Left lobe of liver (tissue), 2 donors: ENCODE measurements at places on chromosomes 2 and 18. TPM values are rescaled to one million over a fixed set of nuclear protein-coding genes. Genes with fewer than 3 reads are reported as not detected.

GRCh38 chr2:28457237-28457636, 38.6 kb upstream of the PLB1 start:
- DNase-seq: no peak

DNA sequence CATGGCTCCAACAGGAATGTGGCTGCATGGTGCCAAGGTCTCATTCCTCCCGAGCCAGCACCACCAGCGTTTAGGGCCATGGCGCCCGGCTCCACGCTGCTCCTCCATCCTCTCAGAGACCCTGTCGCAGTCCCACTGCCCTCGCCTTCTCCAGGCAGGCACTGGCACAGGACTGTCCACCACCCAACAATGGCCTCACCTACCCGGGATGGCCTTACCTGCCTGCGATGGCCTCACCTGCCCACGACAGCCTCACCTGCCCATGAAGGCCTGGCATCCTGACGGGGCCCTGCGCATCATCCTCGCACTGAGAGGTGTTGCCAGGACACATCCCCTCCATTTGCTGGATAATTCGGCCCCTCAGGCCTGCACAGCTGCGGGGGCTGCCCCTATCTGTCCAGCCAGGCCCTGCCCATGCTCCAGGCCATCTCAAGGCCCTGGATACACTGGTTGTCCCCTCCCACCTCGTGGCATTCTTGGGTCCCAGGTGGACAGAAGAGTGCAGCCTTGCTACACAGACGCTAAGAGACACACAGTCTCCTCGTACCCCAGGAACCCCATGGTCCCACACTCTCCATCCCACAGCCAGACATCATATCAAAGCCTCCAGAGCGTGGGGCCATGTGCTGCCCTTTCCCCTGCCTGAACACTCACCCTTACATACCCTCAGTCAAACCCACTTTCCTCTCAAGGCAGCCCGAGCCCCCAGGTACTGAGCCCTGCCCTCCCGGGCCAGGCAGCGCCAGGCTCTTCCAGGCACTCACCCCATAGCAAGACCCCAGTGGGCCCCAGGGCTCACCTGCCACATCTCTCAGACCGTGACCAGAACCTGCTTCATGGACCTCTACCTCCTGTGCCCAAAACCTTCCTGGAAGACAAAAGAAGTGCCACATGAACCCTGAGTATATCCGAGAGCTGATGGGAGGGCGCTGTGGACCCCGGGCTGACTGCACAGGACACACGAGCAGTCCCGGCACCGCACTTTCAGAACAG, 268.6 kb downstream of the EIPR1 start:
- DNase-seq: peak; percentile 39

- no peak for DNase-seq
These were observed 20.2 kb downstream of the CRACDL start for GRCh38 chr2:98915751-98916358.

- DNase-seq: no peak
These were observed 37.0 kb downstream of the INO80C start for GRCh38 chr18:35460736-35461161.

- no peak for DNase-seq
These were observed 94.5 kb upstream of the CCDC150 start for GRCh38 chr2:196544906-196545433.

DNA sequence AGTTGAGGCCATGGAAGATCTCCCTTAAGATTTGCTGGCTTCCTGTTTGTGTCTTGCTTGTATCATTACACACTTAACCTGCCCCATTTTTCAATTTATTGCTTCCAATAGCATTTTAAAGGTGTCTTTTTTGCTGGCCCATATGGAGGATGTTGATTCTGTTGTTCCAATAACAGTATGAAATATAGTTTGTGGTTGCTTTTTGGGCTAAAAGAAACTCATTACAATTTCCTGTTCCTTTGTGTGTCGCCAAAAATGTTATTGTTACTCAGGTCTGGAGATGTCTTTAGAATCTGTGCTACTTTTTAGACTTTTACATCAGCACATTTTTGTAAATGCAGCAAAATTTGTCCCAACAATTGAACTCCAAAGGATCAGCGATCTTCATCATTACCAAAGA, 234.0 kb upstream of the ITGA4 start:
- no peak for DNase-seq

Gene EDAR
- total RNA-seq: 1.8 TPM

Gene ALPG
- total RNA-seq: not detected

- peak; percentile 51 for DNase-seq
These were observed 485 bp upstream of the GALNT3 start for GRCh38 chr2:165794536-165794928.

Gene POTEC
- total RNA-seq: not detected

- no peak for DNase-seq
These were observed 109.0 kb upstream of the CXCR4 start for GRCh38 chr2:136226903-136227302.

Gene SERPINB5
- not detected for total RNA-seq

DNA sequence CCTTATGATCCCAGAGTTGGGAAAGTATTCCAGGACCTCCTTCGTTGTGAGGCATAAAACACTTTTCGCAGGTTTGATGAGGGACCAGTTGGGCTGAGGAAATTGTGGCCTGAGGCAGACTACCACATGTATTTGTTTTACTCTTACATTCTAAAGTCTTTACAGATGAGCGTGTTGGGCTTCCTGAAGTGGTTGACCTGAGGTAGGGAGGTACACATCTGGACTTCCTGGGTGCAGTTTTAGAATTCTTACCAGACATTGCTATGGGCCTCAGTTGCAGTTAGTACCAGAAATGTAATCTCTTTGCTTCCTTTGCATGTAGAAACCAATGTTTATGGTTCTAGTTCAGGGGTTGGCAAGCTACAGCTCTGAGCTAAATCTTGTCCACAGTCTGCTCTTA, 48.7 kb downstream of the COA5 start:
- DNase-seq: no peak

DNA sequence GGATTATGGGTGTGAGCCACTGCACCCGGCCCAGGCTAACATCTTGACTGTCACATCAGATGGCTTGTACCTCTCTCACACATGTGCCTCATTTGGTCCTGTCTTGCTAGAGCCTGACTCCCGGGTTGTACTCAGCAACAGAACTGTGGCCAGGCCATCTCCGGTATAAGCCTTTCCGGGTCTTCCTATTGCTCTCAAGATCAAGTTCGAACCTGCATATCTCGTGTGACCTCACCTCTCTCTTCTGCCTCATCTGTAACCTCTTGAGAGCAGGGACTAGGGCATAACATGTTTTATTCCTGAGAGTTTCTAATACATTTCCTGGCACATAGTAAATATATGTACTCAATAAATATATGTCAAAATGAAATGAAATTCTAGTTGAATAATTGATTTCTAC, 114.0 kb downstream of the ACAA2 start:
- DNase-seq: no peak

Gene TCF4
- 8.7 TPM for total RNA-seq

Gene ANKZF1
- 22.1 TPM for total RNA-seq
